ENCODE measurements at places on chromosomes 7 and 10.

DNA sequence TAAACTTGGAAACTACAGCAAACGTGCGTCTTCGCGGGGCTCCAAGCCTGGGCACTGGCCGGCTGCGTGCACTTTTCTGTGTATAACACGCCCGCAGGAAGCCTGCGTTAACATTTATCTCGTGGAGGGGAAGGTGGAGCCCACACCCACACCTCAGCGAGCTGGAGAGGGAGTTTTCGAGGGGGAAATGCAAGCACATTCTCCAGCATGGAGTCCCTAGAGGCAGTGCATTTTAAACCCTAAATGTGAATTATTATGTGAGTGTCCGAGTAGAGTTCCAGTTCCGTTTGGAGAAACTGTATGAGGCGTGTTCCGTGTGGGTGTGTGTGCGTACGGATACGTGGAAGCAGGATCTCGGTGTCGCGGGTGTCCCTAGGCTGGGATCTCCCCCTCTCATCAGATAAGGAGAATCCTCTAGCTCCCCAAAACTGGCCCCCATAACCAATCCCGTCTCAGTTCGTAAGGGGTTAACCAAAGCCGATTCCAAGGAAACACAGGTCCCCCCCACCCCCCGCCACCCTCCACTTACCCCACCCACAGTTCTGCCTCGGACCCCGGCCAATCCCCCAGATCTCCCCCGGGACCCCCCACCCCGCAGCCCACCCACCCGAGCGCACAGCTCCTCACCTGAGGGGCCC lies 403 bp downstream of the CDK6 start:
- DNase-seq = no peak

- DNase-seq = no peak
These were observed 20.1 kb upstream of the ITPRID1 start for GRCh38 chr7:31493714-31494181.

DNA sequence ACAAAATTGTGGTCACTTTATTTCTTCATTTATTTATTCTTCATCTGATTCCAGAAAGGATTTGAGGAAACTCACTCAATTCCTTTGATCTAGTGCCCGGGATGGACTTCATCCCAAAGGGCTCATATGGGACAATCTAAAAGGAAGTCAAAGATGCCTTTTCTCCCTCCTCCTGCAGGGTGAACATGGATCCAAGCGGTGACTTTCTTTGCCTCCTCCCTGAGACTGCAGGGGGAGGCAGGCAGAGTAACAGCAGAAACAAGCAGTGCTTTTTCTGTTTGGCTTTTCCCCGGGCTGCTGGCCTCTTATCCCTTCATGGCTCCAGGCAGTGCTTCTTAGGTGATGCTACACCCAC lies 10.0 kb upstream of the DNMBP start:
- peak; percentile 62 for DNase-seq

GRCh38 chr10:116763440-116763839 lies 21.1 kb upstream of the HSPA12A start:
- DNase-seq = no peak

DNA sequence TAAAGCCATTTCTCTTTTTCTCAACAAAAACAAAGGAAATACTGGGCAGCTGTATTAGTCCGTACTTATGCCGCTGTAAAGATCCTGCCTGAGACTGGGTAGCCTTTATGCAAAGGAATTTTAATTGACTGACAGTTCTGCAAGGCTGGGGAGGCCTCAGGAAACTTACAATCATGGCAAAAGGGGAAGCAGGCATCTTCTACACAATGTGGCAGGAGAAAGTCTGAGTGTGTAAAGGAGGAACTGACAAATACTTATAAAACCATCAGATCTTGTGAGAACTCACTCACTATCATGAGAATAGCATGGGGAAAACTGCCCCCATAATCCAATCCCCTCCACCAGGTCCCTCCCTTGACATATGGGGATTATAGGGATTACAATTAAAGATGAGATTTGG lies 264.3 kb downstream of the SEMA3A start:
- DNase-seq = no peak

GRCh38 chr7:90413185-90413528 lies 9.9 kb downstream of the CLDN12 start:
- no peak for DNase-seq

- DNase-seq = no peak
These were observed 316.3 kb downstream of the PARD3 start for GRCh38 chr10:34498821-34499220.

DNA sequence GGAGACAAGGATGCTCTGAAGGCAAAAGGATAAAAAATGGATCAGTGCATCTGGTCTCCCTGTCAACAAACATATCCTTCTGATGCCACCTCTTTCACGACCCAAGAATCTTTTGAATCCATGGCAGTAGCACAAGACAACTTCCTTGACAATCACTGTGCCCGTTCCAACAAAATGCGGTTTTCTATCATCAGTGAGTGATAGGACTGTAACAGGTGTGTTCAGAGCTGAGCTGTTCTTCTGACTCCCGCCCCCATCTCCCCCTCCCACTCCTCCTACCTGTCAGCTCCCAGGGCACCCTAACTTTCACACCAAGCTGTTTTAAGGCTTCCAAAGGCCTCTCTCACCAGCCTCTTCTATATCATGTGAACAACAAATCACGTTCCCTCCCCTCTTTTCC lies 74.8 kb downstream of the PARD3 start:
- no peak for DNase-seq

- no peak for DNase-seq
These were observed 38.9 kb upstream of the YAE1 start for GRCh38 chr7:39527296-39527695.

GRCh38 chr10:78718032-78718572 lies 350.7 kb upstream of the ZMIZ1 start:
- DNase-seq = no peak

DNA sequence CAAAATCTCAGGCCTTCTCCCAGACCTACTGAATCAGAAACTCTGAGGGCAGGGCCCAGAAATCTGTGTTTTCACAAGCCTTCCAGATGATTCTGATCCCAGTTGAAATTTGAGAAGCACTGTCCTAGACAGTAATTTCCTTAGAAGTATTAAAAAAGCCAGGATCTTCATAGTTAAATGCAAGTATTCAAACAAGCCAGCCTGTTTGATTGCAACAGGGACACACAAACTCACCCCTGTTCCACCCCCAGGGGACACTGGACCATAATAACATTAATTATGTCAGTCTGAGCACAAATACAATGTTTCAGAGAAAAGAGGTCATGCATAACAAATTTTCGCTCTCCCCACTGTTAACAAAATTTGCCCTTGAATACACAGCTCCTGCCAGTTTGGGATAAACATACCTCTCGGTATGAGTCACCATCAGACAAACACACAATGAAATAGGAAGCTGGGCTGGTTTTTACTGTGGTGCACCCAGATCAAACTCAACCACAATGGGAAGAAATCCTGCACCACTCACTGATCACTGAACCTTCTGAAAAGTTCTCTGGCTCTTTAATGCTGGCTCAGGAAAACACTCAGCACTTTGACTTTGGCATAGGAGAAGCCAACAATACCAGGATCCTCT lies 34.3 kb downstream of the ABLIM1 start:
- peak; percentile 59 for DNase-seq

DNA sequence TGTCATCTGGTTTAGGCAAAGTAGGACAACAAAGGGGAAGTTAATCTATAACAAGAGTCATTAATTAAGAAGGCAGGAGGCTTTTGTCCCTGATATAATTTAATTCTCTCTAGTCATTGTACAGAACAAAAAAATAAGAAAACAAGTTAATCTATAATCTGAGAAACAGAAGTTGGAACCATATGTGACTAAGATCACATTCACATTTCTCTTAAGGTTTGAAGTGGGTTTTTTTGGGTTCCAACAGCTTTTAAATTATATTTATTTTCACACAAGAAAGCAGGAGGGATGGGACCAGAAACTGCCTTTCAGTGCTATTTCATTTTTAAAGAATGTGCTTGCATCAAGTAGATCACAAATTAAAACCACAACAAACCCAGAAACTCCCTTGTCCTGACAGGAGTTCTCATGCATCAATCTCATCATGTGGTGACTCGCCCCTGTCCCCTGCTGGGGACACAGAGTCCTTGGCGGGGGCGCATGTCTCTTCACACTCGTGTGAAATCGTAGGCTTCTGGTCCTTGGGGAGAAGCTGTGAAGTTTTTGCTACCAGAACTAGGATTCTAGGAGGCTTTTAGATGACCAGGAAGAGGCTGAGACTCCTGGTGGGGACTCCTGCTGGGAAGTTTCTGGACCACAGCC lies 10.1 kb upstream of the OPN4 start:
- no peak for DNase-seq

DNA sequence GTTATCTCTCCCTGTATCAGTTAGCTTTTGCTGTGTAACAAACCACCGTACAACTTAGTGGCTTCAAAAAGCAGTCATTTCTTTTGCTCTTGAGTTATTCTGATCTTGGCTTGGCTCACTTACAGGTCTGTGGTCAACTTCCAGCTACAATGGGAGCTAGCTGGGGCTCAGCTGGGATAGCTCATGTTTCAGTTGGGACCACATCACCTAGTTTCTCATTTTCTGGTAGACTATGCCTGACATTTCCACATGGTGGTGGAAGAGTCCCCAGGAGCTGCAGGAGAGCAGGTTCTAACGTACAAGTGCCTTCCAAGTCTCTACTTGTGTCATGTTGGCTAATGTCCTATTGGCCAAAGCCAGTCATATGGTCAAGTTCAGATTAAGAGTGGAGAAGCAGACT lies 25.8 kb upstream of the PIP4K2A start:
- no peak for DNase-seq

DNA sequence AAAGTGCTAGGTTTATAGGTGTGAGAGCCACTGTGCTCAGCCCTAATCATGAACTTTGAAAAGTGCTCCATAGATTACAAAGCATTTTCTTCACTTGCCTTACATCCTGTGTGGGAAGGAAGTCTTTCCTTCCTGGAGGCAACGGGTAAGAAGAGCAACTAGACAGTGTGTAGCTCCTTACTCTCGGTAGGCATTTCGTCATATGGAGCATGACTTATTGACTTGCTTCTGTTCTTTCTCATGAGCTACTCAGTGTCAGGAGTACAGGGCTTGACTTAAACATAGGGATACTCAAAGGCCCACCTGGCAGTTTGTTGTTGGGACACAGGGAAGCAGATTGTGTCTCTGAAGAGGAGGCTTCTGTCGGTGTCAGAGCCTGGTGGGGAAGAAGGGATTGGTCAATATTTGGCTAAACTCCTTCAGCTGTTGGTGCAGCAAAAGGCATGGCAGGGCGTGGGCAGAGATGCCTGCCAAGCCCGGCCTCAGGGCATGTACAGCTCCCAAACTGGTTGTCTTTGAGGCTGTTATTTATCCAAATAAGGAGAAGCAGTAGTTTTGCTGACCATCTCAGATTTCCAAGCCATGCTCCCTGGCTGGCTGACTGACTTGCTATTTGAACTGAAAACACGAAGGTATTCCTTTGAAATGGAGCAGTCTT lies 248.9 kb downstream of the KIAA1217 start:
- DNase-seq = no peak

- no peak for DNase-seq
These were observed at the start of gene CYP17A1 for GRCh38 chr10:102837230-102837721. Gene CYP17A1 (minus strand): TSS chr10:102837413. CDS start chr10:102837361, 52 bp downstream.

GRCh38 chr10:88999625-89000024 lies 9.0 kb downstream of the FAS start:
- no peak for DNase-seq

DNA sequence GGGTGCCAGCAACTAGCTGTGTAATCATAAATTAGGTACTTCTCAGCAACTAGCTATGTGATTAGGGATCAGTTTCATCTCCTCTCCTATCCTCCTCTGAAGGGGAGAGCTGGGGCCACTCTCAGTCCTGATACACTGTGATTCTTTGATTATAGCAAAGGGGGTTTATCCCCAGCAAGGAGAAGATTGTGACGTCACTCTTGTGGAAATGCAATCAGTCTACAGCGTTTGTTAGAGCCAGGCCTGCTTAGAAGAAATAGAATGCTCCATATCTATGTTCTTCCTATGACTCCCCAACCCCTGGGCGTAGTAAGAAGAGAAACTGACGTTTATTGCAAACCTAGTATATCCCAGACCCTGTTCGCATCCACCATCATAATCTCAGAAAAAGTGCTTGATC lies 308.2 kb downstream of the GFRA1 start:
- no peak for DNase-seq

- DNase-seq = no peak
These were observed 73.3 kb upstream of the MTPN start for GRCh38 chr7:136050462-136050847.

- no peak for DNase-seq
These were observed 55.3 kb downstream of the TFAM start for GRCh38 chr10:58440484-58440883.

GRCh38 chr7:157427811-157428553 lies 91.2 kb downstream of the DNAJB6 start:
- no peak for DNase-seq

- DNase-seq = no peak
These were observed 49.5 kb upstream of the TMEM140 start for GRCh38 chr7:135098391-135098790.

- no peak for DNase-seq
These were observed 22.8 kb downstream of the PRKAG2 start for GRCh38 chr7:151853896-151854719.

DNA sequence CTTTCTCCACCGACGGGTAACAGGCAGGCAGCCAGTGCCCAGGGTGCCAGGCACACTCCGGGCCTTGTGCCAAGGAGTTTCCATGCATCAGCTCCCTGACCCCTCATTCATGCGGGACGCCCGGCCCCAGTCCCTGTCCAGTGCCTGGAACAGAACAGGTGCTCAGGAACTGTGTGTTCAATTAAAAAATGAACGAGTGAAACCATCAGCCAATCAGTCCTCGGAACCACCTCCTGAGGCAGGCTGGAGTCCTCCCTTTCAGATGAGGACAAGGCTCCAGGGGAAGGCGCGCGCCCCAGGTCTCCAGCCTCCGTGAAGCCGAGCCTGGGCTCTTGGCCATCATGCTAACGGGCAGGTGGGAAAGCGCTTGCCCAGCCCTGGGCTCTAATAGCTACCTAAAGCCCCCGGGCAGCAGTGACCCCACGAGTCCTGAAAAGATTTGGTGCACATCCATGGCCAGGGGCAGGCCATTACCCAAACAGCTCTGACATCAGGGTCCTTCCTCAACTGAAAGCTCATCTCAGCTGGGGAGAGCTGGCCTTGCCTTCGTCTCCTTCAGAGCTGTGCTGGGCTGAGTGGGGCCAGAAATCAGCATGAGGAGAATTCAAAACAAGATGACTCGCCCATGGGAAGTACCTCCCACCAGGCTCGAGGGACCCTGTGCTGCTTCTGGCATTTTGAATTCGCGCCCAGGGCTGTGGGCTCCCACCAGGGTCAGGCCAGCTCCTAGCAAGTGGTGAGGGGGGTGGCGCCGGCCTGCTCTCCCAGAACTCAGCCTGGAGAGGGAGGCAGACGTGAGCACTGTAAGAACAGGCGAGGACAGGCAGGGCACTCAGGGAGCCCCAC lies 200.5 kb downstream of the MAD1L1 start:
- DNase-seq = no peak

DNA sequence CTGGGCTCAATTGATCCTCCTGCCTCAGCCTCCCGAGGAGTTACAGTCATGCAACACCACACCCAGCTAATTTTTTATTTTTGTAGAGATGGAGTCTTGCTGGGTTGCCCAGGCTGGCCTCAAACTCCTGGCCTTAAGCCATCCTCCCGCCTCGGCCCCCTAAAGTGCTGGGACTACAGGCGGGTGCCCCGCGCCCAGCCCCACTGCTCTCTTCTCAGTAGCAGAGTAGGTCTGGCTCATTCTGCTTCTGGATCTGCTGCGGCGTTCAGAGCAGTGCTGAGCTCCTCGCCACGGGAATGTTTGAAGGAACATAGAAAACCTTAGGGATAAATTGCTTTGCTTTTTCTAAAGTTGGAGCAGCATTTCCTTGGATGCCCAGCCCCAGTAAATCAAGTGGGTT lies 27.4 kb downstream of the WIPI2 start:
- no peak for DNase-seq

All from NCI-H1417 (cell line).